ENCODE measurements at places on chromosomes 1 and 21. TPM values are rescaled to one million over a fixed set of nuclear protein-coding genes. Genes with fewer than 3 reads are reported as not detected.

OR2T29 gene
- total RNA-seq = not detected

ELAVL4 gene
- total RNA-seq = not detected

OR2T35 gene
- not detected for total RNA-seq

CLDN17 gene
- total RNA-seq = not detected

TAS1R1 gene
- not detected for total RNA-seq

BGLAP gene
- 2.4 TPM for total RNA-seq

TMPRSS2 gene
- total RNA-seq = 10.2 TPM

MAP3K21 gene
- 11.6 TPM for total RNA-seq

TRIM46 gene
- 16.5 TPM for total RNA-seq

JAM2 gene
- 2.6 TPM for total RNA-seq

GFI1 gene
- total RNA-seq = 0.11 TPM

SEC16B gene
- total RNA-seq = 0.70 TPM

C1QA gene
- not detected for total RNA-seq

CSF3R gene
- total RNA-seq = not detected

DNALI1 gene
- total RNA-seq = 18.9 TPM

SFN gene
- total RNA-seq = 3.8 TPM

FCGR3A gene
- total RNA-seq = not detected

TPTE gene
- total RNA-seq = not detected

FABP3 gene
- 9.0 TPM for total RNA-seq

LCE1C gene
- not detected for total RNA-seq

LCE1A gene
- not detected for total RNA-seq

DCST2 gene
- total RNA-seq = 0.35 TPM

TRNP1 gene
- 38.4 TPM for total RNA-seq

PLXNA2 gene
- 0.57 TPM for total RNA-seq

ASAP3 gene
- total RNA-seq = 25.9 TPM

SLC25A34 gene
- 1.5 TPM for total RNA-seq

SPRR3 gene
- total RNA-seq = not detected

FBXO2 gene
- 28.9 TPM for total RNA-seq

C21orf58 gene
- total RNA-seq = 19.1 TPM

ADCY10 gene
- not detected for total RNA-seq

KCNJ6 gene
- total RNA-seq = 1.3 TPM

PLA2G2C gene
- total RNA-seq = not detected

Data from H9 (cell line).